ENCODE measurements at places on chromosomes 11 and 22.

GRCh38 chr11:42806191-42806590, 505.6 kb upstream of the API5 start:
- no peak for DNase-seq

DNA sequence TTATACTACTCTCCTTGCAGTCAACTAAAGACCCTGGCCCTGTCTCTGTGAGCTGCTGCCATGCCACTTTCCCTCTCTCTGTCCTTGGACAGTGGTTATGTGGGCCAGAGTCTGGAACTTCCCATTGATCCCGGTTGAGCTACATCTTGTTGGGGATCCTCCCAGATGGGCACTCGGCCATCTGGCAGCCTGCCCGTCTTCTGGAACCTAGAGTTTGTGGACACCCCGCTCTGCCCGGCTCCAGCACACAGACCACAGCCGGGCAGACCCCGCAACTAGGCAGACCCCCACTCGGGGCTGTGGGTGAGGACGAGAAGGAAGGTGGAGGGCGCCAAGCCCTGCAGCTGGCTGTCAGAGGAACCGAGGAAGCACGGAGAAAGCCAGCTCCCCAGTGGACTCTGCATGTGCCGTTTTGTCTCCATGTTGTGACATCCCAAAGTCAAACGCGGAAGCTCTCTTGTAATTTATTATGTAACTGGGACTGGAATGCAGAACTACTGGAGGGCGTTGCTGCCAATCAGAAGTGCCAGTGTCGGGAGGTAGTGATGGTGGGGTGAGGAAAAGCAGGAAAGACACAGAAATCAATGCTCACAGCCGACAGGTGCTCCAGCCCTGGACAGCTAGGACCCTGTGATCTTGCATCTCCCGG, 207.7 kb downstream of the CEP164 start:
- DNase-seq, result no peak

DNA sequence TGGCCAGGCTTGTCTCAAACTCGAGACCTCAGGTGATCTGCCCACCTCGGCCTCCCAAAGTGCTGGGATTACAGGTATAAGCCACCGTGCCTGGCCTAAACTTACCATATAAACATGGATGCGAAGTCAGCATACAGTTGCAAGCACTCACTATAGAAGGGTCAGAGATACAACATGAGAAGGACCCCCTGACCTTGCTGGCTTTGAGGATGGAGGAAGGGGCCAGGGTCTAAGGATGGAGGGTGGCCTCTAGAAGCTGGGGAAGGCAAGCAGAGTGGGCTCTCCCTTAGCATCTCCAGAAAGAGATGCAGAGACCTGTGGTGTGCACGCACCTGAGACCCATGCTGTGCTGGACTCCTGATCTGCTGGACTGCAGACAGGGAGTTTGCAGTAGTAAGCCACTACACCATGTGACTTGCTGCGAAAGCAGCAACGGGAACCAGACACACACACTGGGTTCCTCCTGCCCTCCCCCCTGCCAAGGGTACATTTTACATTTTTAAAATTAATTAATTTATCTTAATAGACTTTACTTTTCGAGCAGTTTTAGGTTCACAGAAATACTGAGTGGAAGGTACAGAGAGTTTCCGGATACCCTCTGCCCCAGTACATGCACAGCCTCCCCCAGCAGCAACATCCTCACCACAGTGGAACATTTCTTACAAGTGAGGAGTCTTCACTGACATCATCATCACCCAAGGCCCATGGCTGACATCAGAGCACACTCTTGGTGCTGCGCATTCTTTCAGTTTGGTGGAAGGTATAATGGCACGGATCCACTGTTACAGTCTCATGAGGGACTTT, 170.1 kb upstream of the B3GAT1 start:
- no peak for DNase-seq

DNA sequence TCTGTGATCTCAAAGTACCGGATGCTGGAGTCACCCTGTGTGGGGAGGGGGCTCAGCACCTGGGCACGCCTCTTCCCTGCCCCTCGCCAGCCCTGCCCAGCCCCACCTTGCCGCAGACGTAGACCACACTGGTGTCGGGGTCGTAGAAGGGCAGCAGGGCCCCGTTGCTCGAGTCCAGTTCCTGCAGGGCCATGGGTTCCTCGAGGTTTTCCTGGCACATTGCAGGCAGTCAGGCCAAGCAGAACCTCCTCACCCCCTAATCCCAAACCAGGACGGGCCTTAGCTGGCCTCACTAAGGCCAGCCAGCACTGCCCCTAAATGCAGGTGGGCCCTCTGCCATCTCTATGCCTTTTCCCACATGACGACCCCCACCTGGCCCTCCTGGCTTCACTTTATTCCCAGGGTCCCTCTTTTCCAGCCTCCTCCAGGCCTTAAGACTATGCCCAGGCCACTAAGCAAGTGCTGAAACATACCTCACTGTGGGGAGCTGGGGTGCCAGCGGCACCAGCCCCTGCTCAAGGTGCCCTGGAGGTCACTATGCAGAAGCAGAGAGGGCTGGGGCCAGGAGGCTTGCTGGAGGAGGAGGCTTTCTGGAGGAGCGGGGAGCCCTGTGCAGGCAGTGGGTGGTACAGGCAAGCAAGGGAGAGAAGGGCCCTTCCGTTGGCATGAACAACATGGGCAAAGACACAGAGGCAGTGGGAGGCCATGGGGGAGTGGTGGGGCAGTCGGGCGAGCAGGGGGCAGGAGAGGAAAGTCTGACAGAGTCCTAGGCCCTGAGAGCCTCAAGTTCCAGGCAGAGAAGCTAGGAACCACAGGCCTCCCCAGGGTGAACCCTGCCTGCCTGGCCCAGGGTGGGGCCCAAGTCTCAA, 2.8 kb downstream of the CORO1B start:
- DNase-seq, result no peak

DNA sequence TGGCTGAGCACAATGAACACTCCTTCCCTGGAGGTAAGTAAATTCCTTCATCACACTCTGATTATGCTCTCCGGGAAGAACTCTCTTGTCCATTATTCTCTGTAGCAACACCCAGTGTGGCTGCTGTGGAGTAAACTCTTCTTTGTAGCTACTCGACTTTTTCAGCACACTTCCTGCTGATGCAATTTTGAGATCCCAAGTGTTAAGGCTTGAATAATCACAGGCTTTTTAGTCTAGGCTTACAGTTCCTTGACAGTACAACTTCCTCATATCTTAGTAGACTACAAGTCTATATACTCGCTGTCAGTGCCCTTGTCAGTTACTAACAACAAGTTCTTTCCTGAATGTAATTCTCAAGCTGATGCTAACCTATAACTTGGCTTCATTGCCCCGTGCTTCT, 301.8 kb upstream of the API5 start:
- DNase-seq, result no peak

GRCh38 chr11:19326499-19326898, 85.8 kb upstream of the E2F8 start:
- DNase-seq, result no peak

- DNase-seq, result peak; percentile 19
Measured at GRCh38 chr22:24894220-24894975, 52.1 kb downstream of the LHFPL7 start.

GRCh38 chr11:93843906-93844305, 6.5 kb downstream of the VSTM5 start:
- DNase-seq, result no peak

GRCh38 chr11:130220311-130221035, 60.9 kb downstream of the ST14 start:
- no peak for DNase-seq

DNA sequence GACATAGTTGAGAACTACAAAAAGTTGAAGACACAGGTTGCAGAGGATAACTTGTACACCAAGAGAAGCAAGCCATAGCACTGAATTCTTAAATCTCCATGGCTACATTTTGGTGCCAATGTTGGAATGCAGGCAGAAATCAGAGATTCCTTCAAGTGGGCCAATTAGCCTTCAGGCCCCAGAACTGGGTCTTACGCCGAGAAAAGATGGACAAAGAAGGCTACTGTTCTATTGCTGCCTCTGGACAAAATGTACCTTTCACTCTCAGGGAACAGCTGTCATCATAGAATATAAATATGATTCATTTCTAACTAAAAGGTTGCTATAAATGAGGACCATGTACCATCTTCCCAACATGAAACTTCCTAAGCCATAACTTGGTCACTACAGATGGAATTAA, 13.7 kb downstream of the TMEM216 start:
- no peak for DNase-seq

- no peak for DNase-seq
Measured at GRCh38 chr22:31635638-31636306, 26.2 kb downstream of the PISD start.

DNA sequence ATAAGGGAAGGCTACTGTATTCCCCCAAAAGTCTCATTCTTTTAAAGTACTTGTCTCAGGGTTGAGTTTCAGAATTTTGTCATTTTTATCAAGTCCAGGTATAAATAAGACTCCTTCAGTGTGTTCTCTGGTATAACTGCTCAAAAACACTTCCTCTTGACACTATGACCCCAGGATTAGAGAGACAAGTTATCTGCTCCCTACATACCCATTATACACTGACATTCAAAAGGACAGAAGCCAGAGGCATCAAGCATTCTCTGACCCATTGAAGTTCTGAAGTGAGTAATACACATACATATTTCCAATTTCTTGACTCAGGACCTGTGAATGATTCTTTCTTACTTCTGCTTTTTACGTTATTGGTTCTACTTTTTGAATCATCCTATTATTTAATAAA, 447.8 kb upstream of the CNTN5 start:
- DNase-seq, result no peak

GRCh38 chr11:68996376-68997123, 15.8 kb upstream of the MRGPRD start:
- DNase-seq, result no peak

GRCh38 chr22:45553351-45554039, 50.8 kb downstream of the FBLN1 start:
- DNase-seq, result peak; percentile 63

DNA sequence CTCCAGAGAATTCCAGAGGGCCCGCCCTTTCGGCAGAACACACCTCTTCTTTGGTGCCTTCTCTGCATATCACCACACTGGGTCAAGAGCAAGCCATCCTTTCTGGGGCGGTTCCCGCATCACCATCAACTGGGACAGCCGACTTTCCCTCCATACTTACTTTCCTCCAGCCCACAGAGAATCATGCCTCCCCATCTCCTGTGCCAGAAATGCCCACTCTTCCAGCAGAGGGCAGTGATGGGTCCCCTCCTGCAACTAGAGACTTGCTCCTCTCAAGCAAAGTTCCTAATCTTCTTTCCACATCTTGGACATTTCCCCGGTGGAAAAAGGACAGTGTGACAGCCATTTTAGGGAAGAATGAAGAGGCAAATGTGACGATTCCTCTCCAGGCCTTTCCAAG, 157.7 kb downstream of the C11orf91 start:
- peak; percentile 38 for DNase-seq

DNA sequence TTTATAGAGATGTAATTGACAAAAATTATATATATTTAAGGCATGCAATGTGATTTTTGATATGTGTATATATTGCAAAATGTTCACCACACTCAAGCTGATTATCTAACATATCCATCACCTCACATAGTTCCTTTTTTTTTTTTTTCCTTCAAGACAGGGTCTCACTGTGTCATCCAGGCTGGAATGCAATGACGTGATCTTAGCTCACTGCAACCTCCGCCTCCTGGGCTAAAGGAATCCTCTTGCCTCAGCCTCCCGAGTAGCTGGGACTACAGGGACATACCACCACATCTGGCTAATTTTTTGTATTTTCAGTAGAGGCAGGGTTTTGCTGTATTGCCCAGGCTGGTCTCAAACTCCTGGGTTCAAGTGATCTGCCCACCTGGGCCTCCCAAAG, 65.1 kb upstream of the SLC35C1 start:
- DNase-seq, result no peak

GRCh38 chr11:3905080-3905953, 49.9 kb downstream of the STIM1 start:
- no peak for DNase-seq

DNA sequence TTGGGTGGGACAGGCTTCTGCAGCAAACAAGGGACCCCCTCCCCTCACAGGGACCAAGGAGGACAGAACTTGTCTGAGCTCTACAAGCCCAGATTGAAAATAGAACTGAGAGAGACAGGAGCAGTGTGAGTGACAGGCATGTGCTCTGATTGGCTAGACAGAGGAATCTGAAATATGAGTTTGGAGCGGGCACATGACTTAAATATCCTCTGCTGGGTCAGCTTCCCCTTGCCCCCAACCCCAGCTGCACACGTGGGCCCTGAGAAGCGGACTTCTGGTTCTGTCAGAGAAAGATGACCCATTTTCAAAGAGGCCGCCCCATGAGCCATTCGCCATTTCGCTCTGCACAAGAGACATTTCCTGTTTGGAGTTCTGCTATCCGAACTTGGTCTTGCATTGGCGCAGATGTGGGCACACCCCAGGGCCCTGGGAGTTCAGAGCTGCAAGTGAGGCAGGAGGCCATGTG, 5.3 kb downstream of the TUBA8 start:
- no peak for DNase-seq

DNA sequence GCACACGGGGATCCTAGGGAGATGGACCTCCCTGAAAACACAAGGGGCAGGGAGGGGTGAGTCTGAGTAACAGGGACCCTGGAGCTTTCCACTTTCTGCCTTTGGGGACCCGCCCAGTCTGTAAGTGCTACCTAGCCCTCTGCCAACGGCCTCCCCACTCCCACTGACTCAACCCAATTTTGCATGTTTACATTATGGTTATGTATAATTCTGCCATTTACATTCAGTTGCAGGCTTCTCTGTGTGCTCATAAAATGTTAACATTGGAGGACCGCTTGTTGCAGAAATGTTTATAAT, 105.8 kb downstream of the DSCAML1 start:
- no peak for DNase-seq

Data from NCI-H2171 treated with DMSO at 0.1 percent for 48 hours (cell line).